CD4-positive, alpha-beta T cell treated with Interleukin-1 beta for 1 hour (primary cell): ENCODE measurements at places on chromosomes 7 and 10.
A peak's percentile ranks its signal among the peaks of the same experiment; 100 is the strongest.

DNA sequence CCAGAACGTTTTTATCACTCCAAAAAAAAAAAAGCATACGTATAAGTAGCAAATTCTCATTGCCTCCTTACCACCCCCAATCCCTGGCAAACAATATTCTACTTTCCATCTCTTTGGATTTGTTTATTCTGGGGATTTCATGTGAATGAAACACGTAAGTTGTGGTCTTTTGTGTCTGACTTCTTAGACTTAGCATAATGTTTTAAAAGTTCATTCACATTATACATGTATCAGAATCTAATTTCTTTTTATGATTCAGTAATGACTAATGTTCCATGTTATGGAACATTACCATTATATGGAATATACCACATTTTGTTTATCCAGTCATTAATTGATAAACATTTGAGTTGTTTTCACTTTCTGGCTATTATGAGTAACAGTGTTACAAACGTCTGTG, 12.5 kb upstream of the KLHL7 start:
- DNase-seq: no peak

DNA sequence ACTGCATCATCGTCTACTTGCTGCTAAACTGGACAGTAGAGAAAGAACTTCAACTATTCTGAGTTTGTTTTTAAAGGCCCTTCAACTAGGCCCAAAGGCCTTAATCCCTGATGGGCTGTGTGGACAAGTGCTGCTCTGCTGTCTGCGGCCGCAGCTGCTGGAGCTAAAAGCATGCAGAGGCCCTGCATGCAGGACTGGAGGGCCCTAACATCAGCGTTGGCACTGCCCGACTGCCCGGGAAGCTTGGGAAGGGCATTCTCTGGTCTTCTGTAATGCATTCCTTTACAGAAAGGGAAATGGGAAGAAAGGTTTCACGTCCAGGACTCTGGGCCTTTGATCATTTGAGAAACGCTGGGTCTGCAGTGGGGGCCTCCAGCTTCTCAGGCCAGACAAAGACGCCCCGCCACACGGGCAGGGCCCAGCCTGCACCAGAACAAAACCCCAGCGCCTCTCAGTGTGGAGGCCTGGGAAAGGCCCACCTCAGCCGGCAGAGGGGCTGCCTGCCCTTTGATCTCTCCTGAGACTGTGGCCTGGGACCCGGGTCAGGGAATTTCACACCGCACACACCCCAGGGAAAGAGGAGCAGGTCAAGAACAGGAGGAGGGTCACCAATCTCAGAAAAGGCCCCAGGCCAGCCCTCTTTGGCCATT, 229.3 kb downstream of the DNAJB6 start:
- DNase-seq: no peak

GRCh38 chr10:77286531-77287508, 350.8 kb downstream of the KCNMA1 start:
- DNase-seq: no peak

DNA sequence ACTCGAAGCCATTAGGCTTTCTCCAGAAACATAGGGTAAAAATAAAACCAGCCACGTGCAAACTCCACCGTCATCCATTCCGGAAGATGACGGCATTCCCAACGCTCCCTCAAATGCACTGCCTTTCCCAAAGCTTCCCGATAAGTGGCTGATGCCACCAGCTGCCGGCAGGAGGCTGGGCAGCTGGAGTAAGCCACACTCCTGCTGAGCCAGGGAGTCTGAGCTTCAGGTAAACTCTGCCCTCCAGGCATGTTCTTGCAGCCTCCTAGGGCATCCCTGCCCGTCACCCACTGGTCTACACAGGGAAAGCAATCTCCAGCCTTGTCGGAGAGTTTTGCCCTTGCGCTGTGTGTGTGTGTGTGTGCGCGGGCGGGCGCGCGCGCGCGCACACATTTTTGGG, 40.5 kb upstream of the TMEM273 start:
- no peak for DNase-seq

GRCh38 chr7:83850125-83850524, 201.2 kb upstream of the SEMA3E start:
- DNase-seq: no peak

DNA sequence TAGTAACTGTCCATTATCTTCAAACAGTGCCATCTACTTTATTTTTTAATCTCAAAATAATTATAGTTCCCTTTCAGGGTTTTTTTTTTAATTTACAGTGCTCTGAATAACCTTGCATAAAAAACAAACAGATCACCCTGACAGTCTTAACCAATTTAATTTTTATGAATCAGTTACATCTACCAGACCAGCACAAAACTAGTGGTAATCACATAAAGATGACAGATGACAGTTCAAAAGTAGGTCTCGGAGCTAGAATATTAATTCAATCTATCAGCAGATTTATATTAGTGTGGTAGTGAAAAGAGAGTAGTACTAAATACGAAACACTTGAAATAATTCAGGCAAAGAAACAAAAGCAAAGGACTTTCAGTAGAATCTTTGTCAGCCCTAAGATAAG, 53.9 kb downstream of the COL28A1 start:
- no peak for DNase-seq

- DNase-seq: no peak
Observed at GRCh38 chr10:30705625-30706149, 76.1 kb upstream of the LYZL2 start.

DNA sequence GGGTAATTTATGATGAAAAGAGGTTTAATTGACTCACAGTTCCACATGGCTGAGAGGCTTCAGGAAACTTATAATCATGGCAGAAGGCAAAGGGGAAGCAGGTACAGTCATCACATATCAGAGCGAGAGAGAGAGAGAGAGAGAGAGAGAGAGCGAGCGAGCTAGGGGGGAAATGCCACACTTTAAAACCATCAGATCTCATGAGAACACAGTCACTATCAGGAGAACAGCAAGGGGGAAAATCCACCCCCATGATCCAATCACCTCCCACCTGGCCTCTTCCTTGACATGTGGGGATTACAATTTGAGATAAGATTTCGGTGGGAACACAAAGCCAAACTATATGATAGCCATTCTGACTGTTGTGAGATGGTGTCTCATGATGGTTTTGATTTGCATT, 576.3 kb downstream of the GFRA1 start:
- DNase-seq: no peak

GRCh38 chr10:131785121-131785460, 115.7 kb upstream of the PPP2R2D start:
- no peak for DNase-seq

DNA sequence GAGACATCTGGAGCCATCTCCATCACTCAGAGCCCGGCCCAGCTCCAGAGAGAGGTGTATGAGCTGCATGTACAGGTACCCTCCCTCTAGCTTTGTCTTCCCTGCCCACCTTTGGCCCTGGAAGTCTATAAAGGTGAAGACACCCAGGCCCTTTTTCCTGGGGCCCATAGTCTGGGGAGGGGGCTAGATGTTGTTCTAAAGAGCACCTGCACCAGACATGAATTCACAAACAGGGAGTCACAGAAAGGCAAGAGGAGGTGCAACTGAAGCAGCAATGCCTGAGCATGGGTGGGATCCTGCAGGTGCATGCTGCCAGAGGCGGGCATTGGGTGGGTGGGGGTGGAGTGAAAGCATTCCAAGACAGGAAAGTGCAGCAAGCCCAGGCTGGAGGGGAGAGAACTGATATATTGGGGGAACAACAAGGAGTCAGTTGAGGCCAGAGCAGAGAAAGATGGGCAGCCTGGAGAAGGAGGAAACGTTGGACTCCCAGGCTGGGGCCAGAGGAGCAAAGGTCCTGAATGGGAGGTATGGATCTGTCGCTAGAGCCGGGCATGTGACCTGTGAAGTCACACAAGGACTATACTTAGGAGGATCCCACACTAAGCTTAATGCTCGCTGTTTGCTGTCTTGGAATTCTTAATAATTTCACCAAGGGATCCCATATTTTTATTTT, 11.7 kb downstream of the CDHR1 start:
- DNase-seq: no peak

DNA sequence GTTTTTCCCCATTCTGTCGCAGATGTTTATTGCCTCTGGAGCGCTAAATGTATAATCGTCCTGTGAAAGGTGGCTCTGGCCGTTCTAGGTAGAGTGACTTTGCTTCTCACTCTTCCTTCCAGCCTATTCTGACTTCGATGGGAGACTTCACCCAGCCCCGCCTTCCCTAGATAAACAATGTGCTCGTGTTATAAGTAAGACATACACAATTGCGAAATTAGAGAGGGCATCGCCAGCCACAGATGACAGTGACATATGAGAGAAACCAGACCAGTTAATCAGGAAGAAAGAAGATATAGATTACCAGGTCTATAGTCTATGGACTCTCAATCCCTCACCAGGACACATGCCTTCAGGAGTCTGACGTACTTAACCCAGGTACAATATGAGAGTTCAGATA, 1050.5 kb upstream of the AUTS2 start:
- no peak for DNase-seq

DNA sequence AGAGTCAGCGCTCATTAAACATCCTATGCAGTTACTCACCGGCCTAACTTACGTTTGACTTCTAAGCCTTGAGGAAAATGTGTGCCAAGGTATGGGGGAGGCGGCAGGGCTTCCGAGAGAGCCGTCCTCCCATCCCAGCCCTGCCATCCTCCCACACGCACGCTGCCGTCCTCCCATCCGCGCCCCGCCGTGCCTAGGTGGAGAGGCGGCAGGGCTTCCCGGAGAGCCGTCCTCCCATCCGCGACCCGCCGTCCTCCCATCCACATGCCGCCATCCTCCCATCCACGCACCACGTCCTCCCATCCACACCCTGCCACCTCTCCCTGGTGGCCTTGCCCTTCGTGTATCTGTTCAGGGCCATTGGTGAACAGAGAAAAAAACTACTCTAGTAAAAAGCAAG, 162.7 kb downstream of the PRKAG2 start:
- DNase-seq: no peak

DNA sequence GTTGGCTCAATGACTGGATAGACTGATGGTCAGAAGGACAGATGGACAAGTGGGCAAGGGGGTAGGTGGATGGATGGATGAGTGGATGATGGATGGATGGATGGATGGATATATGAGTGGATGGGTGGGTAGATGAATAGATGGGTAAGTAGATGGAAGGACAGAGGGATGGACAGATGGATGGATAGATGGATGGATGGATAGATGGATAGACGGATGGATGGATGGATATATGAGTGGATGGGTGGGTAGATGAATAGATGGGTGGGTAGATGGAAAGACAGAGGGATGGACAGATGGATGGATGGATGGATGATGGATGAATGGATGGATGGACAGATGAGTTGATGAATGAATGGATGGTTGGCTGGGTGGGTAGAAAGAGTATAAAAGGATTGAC, 119.5 kb downstream of the GRID1 start:
- DNase-seq: no peak

GRCh38 chr10:73909540-73910115, 1.3 kb upstream of the PLAU start:
- DNase-seq: no peak

DNA sequence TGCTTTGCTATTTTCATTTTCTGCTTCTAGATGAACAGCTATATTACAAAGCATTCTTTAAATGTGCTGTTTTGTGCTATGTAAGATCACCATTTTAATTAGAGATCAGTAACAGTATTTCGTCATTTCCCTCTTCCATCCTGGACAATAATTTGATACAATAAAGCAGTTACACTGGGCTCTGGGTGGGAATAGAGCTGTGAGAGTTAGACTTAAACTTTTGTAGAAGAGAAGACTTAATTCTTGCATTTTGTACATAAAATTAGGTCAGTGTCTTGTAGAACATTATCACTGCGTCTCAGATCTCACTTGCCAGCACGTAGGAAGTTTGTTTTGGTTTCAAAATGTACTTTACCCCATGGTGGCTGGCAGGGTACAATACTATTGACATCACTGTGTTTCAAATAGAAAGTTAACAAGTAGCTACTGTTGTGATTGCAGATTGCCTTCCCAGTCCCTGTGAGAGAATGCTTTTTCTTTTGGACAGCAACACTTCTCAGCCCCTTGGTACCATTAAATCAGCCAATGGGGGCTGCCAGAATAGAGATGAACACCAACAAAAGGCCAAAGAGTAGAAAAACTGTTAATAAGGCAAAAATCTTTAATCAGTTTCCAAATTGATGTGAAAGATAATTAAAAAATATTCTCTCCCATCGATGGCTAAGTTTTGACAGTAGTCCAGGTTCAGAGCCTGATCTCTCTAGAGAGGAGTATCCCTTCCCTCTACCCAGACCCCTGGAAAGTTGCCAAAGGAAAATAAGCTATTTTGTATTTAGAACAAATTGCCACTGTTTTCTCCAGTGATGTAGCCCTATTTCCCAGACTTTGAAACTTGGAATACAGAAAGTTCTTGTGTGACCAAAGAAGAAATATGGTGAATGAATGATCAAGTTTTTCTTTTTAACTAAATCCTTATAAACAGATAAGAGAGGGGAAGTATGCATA, 35.1 kb downstream of the SMNDC1 start:
- no peak for DNase-seq

GRCh38 chr7:123580406-123581161, 21.0 kb upstream of the ASB15 start:
- DNase-seq: peak; percentile 14

GRCh38 chr7:12357508-12357907, 46.2 kb downstream of the VWDE start:
- no peak for DNase-seq

GRCh38 chr7:146002431-146003078, 114.0 kb upstream of the CNTNAP2 start:
- DNase-seq: no peak

DNA sequence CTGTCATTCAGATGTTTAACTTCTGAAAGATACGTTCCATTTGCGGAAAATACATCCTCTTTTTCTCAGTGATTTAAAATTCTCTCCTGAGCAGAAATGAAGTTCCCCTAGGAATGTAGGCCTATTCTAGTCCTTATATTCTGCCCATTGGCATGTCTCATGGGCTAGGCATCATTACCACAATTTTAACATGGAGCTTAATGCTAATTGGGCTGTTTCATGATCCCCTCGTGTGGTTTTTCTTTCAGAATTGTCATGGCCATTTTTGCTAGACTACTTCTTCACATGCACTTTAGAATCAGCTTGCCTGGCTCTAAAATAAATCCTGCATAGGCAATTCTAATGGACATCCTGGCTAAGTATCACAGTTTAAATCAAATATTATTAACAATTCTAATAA, 1.0 kb downstream of the TMEM176B start:
- no peak for DNase-seq

DNA sequence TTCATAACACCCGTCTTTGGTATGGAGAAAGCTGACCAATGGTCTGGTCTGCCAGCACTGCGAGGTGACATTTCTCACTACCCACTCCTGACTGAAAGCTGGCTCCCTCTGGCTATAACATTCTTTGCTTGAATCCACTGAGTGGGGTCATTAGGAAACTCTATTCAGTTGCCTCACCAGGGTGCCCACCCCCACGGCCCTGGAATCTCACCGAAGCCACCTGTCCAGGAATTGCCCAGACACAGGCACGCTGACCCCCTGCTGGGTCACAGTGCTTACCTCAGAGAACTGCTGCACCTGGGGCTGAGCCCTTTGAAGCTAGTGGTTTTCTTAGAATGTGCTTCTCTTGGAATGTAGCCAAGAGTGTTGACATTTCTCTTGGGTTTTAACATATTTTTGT, 28.6 kb downstream of the HECW1 start:
- DNase-seq: no peak

- DNase-seq: no peak
Observed at GRCh38 chr10:7846591-7846990, 28.3 kb downstream of the TAF3 start.
